ENCODE measurements at places on chromosomes 4 and X. TPM values are rescaled to one million over a fixed set of nuclear protein-coding genes. Genes with fewer than 3 reads are reported as not detected.

Gene XAGE2
- not detected for total RNA-seq

Gene SYTL5
- total RNA-seq = 0.56 TPM

Gene PDCL2
- total RNA-seq = not detected

Gene STATH
- not detected for total RNA-seq

Gene FAM236C
- not detected for total RNA-seq

Gene BRS3
- total RNA-seq = not detected

GRCh38 chr4:41815473-41815872 is 66.9 kb upstream of the PHOX2B start:
- no peak for DNase-seq

DNA sequence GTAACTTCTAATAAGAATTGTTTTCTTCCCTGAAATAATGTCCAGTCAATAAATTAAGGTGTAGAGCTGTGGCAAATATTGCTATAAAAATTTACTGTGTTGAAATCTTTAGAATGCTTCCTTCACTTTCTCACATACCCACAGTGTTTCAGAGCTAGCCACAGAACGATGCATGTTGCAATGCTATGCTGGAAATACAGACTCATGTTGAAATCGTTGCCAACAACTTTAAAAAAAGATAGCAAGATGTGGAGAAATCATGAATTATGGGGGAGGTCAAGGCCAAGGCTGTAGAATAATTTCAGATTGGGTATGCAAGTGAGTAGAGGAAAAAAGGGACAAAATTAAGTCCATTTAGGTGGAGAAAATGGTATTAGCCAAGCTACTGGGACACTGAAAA is 204.8 kb downstream of the VEGFC start:
- DNase-seq = peak; percentile 83

DNA sequence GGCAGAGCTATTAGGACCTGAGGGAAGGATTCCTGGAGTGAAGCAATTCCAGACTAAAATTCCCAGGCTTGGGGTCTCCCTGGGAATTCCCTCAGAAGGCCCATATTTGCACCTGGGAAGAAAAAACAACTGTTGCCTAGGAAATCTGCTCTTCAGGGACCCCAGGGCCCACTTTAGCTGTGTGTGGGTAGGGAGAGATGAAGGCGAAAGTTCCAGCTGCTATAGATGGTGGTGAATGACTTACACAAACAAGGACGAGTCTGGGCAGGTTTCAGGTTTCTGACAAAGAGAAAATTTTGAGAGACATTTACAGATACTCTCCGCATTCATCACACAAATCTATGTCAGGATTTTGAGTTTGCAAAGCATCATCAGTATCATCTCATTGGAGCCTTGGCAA is 126.1 kb downstream of the GPC3 start:
- no peak for DNase-seq

DNA sequence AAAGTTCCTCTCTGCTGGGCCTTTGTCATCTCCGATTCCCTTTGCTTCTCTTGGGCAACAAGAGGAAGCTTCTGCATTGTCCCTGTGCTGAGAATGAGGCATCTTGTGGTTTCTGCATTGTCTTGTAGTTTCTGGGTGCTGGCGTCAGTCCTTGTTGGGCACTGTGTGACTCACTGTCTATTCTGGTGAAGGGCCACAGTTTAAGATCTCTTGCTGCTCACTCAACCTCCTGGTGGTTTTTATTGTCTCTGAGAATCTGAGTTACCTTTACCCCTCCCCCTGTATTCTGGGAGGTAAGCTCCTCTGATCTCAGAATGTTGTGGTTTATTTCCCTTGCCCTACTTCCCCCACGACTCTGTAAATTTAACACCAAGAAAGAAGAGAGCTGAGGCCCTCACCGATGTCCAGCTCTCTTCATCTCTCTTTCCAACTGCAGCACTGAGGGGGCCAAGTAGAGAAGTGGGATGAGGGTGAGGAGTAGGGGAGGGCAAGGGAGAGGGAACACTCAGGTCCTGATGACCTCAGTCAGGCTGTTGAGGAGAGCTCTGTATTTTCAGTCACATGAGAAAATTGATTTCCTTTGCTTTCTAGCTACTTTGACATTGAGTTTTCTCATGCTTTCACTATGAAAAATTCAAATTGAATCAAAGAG is 441.6 kb upstream of the PITX2 start:
- peak; percentile 57 for DNase-seq

- DNase-seq = no peak
These were observed 67.0 kb upstream of the CXCL13 start for GRCh38 chr4:77538574-77539157.

DNA sequence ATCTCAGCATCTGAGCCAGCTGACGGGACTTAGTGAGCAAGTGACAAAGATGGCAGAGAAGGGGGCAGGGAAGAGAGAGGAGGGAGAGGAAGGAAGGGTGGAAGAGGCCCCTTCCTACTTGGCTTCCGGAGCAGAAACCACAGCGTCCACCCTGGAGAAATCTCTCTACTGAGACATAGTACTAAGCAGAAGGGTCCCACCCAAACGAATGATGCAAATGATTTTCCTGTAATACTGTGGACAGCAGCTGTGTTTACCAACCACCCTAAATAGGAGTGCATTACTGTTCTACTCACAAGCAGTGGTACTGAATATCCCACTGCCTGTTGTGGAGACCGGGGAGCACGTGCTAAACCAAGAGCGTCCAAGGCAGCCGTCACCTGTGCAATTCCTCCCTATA is 29.4 kb downstream of the DTHD1 start:
- DNase-seq = no peak

DNA sequence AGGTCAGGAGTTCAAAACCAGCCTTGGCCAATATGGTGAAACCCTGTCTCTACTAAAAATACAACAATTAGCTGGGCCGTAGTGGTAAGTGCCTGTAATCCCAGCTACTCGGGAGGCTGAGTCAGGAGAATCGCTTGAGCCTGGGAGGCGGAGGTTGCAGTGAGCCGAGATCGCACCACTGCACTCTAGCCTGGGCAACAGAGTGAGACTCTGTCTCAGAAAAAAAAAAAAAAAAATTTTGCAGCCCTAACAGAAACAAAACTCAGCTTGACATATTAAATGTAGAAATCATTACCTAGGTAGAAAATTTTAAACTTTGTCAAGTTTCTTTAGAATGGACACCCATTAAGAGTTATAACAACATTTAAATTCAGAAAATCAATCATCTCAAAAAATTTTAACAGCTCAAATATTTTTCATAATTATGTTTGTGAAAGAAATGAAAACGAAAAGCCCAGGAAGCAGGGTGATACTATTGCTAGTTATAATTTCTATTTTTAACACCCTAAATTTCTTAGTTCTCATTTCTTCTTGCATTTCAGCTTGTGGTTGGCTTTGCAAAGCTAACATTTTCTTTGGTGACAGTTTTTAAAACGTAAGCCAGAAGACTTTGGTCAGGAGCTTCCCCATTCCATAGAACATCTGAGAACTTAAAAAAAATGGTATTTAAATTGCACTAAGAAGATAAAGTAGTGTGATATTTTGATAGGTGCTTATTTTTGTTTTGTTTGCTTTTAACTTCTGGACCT is 33.3 kb upstream of the RBBP7 start:
- DNase-seq = no peak

- no peak for DNase-seq
These were observed 18.8 kb downstream of the PRRG1 start for GRCh38 chrX:37367946-37368345.

- no peak for DNase-seq
These were observed 127.5 kb upstream of the TLR3 start for GRCh38 chr4:185941461-185941860.

DNA sequence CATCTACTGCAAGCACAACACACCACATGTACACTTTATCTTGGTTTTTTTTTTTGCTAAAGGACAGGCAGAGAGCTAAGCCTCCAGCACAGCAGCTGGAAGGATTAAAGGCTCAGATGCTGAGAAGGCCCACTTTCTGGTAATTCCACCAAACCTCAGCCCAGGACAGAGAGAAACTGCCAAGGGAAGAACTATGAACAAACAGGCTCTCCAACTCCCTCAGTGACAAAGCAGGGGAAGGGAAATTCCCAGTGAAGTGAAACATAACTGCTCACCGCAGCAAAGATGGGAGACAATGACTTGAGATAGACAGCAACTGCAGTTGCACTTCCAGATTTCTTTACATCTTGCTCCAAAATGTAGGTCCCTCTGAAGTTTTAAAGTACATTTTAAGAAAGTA is 4.8 kb downstream of the PROM1 start:
- peak; percentile 7 for DNase-seq

DNA sequence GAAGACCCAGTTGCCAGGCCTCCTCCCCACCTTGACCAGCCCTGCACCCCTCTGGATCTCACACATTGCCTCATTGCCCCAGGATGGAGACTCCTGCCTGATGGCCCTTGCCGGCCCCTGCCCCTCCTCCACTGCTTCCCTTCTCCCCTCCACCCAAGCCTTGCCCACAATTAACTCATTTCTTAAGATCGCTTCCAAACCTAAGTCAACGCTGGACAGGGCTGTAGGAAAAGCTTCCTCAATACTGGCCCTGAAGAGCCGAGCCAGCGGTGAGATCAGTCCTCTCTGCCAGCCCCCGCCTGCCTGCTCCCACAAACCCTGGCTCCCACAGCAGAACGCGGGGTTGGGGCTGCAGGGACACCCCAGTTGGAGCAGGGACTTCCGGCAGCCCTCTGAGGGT is 7.5 kb upstream of the HAUS7 start:
- no peak for DNase-seq

Measured in IMR-90 (cell line).